ENCODE measurements at places on chromosomes 5 and 9. TPM values are rescaled to one million over a fixed set of nuclear protein-coding genes. Genes with fewer than 3 reads are reported as not detected.
A peak's percentile ranks its signal among the peaks of the same experiment; 100 is the strongest.

Gene C8G
- 2.1 TPM for total RNA-seq

Gene PTGR1
- 61.0 TPM for total RNA-seq

Gene N4BP3
- total RNA-seq: 10.9 TPM

Gene DRD1
- total RNA-seq: 1.5 TPM

Gene SLC45A2
- total RNA-seq: not detected

Gene SPEF2
- total RNA-seq: 73.9 TPM

Gene TTC23L
- 1.6 TPM for total RNA-seq

- DNase-seq: no peak
Observed at GRCh38 chr5:66717455-66718373, 121.5 kb downstream of the MAST4 start.

- DNase-seq: no peak
Observed at GRCh38 chr9:91451431-91452270, 28.0 kb upstream of the NFIL3 start.

DNA sequence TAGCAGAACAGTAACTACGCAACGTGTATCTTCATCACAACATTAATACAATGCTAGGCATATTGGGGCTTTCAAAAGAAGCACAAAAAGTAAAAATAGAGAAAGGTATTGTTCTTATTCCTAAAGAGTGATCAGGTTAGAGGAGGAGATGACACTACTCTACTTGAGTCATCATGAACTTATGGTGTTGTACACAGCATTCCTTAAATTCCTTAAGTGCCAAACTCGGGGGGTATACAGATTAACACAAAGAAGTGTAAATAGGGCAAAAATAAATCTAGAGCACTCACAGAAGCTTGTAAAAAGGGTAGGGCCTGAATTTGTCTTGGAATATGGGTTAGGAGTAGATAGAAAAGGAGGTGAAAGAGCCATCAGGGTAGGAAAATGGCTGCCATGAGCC lies 308.0 kb upstream of the DAP start:
- DNase-seq: no peak

DNA sequence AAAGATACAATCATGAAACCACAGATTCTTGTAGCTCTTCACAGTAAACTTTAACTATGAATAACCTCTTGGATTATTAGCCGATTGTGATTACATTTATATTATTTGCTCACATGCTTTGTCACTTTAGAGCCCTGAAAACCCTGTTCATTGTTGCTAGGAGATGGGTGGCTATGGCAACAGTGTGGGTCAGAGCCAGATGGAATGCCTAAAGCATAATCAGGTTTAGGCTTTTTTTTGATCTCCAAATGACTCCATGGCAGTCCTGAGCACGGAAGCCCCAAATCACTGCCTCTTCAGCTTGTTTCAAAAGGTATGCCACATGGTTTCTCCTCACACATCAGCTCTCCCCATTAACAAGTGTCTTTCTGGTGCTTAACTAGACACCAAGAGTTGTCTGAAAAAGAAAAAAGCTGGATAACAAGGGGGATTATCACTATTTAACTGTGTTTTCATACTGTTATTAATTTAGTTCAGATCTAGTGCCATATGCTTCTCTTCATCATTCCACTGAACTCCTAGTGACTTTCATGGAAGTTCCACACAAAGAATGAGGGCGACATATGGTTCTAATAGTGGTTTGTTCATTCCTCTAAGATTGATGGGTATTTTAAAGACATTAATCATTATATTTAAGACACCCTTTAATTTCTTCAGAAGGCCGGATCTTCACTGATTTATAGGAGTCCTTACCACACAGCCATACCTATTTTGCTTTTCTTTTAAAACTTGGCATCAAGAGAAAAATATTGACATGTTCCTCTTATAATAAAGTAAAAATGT lies 88.8 kb upstream of the PAM start:
- peak; percentile 49 for DNase-seq

GRCh38 chr5:180889381-180889780 lies 9.6 kb upstream of the BTNL8 start:
- no peak for DNase-seq

- no peak for DNase-seq
Observed at GRCh38 chr9:137478962-137479861, 20.1 kb upstream of the NSMF start.

DNA sequence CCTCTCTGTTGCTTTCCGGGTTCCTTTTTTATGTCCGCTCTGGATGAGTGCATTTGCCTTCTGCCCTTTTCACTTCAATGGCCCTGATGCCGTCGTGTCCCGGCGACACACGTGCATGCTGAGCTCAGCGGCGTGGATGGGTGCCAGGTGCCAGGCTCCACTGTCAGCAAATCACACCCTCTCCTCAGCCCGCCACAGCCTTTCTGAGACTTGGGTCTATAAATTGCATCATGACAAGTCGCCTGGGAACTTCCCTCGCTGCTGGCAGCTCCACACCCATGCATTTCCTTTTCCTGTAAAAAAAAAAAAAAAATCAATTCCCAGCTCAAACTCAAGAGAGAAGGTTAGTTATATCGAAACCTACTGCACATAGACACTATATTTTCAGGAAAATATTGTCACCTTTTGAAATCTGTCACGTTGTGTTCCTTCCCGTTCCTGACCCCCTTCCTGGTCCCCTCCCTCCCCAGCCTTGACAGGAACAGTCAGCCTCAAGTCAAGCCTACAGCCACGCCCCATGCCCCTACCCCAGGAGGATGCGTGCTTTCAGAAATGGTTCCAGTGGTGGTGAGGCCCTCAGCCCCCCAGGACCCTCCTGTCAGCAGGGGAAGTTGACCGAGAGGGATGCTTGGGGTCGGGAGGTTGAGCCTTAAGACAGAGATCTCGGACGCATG lies 110.3 kb upstream of the PTCH1 start:
- DNase-seq: no peak

DNA sequence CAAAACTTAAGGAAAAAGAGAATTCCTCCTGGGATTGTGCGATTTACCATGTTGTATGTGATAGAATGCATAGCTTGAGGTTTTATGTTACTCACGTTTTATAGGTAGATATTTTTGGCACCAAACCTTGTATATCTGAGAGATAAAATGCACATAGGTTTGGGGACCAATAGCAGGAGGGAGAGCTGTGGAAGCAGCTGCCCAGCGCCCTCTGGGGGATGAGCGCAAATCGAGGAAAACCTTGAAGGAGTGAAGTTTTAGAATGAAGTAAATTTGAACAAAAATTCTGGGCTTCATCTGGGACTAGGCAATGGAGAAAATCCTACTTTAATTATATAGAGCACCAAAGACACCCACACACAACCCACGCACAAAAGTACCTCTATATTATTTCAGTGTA lies 197.0 kb downstream of the ADCY2 start:
- DNase-seq: no peak

DNA sequence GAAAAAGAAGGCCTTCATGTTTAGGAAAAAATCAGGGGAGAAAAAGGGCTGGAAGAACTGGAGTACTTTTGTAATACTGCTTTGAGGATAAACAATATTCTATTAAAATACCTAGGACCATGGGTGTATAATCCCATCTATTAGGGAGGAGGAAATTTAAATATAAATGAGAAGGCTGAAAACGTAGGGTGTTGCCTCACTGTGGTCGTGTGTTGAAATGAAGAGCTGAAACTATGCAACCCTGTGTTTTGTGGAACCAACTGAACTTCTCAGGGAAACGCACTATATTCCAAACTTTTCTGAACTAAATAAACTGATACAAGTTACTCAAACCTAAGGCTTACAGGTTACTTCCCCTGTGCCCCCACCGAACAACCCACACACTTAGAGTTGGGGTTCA lies 4.5 kb upstream of the CNTLN start:
- no peak for DNase-seq
